Stimulated activated CD8-positive, alpha-beta memory T cell treated with anti-CD3 and anti-CD28 coated beads, Interleukin-7, amount 100 ng/mL, for 1 hour (primary cell): ENCODE measurements at places on chromosomes 4 and X.

GRCh38 chr4:1492651-1493539, 86.7 kb upstream of the NKX1-1 start:
- DNase-seq, result no peak

GRCh38 chrX:114611018-114611619, 27.2 kb downstream of the HTR2C start:
- DNase-seq, result no peak

- no peak for DNase-seq
Observed at GRCh38 chr4:165154482-165154881, 41.8 kb upstream of the TMEM192 start.

DNA sequence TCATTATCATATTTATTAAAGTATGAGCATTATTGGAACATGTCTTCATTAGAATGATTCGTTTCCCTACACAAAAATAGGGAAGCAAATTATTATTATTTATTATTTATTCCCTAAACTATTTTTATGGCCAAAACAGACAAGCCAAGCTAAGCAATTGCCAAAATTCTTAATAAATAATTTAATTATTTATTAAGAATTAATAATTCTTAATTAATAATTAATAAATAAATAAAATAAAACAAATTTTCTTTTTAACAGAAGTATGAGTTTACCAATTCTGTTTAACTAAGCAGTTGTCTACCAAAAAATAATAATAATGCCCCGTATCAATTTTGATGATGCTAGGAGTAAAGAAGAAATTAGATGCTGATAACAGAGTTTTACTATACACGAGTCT, 1080.8 kb upstream of the AGA start:
- DNase-seq, result no peak

DNA sequence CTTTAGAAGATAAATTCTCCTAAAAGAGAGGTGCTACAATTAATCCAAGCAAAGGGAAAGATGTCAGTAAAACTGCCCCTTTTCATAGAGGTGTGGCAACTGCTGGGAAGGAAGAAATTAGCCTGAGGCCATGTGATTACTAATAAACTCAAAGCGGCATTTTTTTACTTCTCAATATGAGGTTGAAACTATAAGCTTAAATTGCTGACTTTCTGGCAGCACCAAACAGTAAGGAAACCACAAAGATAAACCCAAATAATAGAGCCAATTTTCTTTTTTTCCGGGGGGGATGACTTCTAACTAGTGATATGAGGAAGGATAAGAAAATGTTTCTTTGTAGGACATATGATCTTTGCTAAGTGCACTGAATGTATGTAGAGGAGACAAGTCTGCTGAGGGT, 30.9 kb downstream of the AR start:
- DNase-seq, result no peak

- DNase-seq, result no peak
Observed at GRCh38 chrX:125204681-125205132, 115.0 kb upstream of the TEX13C start.

- no peak for DNase-seq
Observed at GRCh38 chrX:31217084-31217483, 145.2 kb upstream of the FTHL17 start.

GRCh38 chrX:12360383-12360782, 222.1 kb downstream of the FRMPD4 start:
- no peak for DNase-seq

GRCh38 chr4:10619855-10620254, 64.7 kb downstream of the CLNK start:
- DNase-seq, result no peak

- no peak for DNase-seq
Observed at GRCh38 chr4:166657261-166657660, 577.0 kb downstream of the SPOCK3 start.

DNA sequence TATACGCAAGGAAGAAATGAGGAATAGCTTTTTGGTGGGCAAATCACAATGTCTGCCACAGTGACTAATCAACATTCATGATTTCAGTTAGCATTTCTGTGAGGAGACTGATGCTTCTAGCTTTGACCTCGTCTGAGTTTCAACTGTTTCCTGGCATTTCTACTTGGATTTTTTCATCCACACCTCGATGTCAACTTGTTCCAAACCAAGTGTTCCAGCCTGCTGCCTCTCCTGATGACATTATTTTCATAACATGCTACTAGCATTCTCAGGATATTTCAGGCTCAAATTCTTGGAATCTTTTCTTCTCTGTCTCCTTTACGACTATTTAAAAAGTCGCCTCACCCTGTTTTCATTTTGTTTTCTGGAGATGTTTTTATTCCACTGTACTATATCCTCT, 90.3 kb upstream of the TEX13D start:
- no peak for DNase-seq

DNA sequence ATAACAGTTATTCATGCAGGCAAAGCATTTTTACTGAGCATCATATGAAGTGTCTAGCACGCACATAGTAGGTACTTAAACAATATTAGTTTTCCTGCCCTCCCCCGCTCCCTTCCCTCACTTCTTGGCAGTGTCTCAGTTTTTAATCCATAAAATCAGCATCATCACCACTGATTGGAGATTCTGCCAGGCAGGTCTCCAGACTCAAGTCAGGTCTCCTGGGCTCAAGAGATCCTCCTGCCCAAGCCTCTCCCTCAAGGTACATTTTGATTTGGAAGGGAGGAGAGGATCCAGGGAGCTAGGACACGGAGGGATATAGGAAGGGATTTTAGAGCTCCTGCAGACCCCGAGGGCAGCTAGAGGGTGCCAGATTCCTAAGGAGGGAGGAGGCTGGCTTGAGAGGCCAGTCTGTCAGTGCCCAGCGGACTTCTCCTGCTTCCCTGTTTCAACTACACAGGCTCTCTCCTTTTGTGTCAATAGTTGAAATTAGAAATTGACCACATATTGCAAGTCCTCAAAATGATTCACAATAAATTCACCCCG, 4.4 kb upstream of the FAT1 start:
- no peak for DNase-seq

DNA sequence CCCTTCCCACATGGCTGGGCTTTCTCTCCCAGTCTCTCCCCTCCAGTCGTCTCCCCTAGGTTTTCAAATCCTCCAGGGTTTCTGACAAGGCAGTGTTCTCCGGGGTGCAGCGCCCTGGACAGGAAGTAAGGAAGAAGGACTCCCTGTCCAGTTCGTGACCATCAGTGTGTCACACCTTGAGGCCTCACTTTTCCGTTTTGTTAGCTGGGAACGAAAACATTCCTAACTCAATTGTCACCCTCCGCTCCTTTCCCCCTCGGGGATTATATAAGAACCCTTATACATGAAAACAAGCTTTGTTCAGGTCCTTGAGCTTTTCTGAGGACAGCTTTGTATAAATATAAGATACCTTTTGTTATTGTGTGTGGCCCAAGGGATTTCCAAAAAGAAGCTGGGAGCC, 92.1 kb downstream of the KDR start:
- no peak for DNase-seq
